ENCODE measurements at places on chromosomes 4 and X. TPM values are rescaled to one million over a fixed set of nuclear protein-coding genes. Genes with fewer than 3 reads are reported as not detected.

The RENBP gene
- 4.6 TPM for total RNA-seq

The USP17L28 gene
- total RNA-seq, result not detected

The WAS gene
- total RNA-seq, result 84.0 TPM

DNA sequence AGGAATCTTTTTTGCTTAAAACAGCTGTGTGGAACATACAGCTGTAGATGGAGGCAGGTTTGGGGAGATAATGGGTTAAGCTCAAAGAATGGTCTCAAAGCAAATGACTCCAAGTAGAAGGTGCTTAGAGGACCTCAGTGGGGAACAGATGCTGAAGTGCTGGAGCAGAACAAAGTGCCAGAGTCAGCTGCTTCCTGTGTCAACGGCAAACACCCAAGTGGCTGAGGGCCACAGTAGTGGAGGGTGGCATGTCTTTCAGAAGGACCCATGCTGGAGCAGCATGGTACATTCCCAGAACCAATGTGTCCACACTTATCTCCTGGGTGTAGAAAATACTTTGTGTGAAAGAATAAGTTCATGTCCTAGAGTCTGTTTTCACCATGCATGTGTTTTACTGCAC, 197.5 kb downstream of the CCNG2 start:
- H3K4me3 ChIP-seq, result no peak overlapping the region
- no peaks in the 10 kb centered on the region for H3K36me3 ChIP-seq
- H3K27me3 ChIP-seq, result no peaks in the 10 kb centered on the region
- no peak overlapping the region for H3K27ac ChIP-seq

DNA sequence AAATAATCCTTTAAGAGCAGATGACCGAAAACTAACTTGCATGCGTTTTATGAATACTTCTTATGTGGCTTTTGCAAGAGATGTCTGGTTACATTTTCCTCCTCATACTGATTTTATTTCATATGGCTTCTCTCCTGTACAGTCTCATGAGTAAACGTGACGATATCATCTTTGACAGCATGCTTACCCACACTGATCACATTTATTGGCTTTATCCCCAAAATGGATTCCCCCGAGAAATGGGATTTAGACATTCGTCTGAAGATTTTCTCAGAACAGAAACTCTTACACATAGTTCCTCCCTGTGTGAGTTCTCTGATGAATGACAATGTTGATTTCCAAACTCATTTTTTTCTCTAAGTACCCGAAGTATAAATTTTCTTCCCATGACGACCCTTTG, 939.7 kb upstream of the LCORL start:
- no peak overlapping the region for H3K4me3 ChIP-seq
- H3K36me3 ChIP-seq, result no peaks in the 10 kb centered on the region
- DNase-seq, result no peak
- no peaks in the 10 kb centered on the region for H3K27me3 ChIP-seq

- H3K27me3 ChIP-seq, result no peaks in the 10 kb centered on the region
- no peaks in the 10 kb centered on the region for H3K36me3 ChIP-seq
- H3K4me3 ChIP-seq, result no peak overlapping the region
- no peaks in the 10 kb centered on the region for H3K4me1 ChIP-seq
- no peak overlapping the region for H3K27ac ChIP-seq
These were observed 523.1 kb downstream of the IQCM start for GRCh38 chr4:149292425-149293007.

- no peak overlapping the region for H3K4me3 ChIP-seq
- H3K36me3 ChIP-seq, result no peaks in the 10 kb centered on the region
- peaks cover 76% of the 10 kb centered on the region for H3K4me1 ChIP-seq
- no peak overlapping the region for H3K27ac ChIP-seq
- DNase-seq, result no peak
- H3K27me3 ChIP-seq, result no peaks in the 10 kb centered on the region
These were observed 37.6 kb downstream of the SEPTIN11 start for GRCh38 chr4:76987153-76987591.

GRCh38 chr4:187726485-187726884, 269.1 kb upstream of the ZFP42 start:
- no peaks in the 10 kb centered on the region for H3K4me1 ChIP-seq
- H3K27me3 ChIP-seq, result no peaks in the 10 kb centered on the region
- no peaks in the 10 kb centered on the region for H3K36me3 ChIP-seq
- no peak for DNase-seq
- H3K27ac ChIP-seq, result no peak overlapping the region

DNA sequence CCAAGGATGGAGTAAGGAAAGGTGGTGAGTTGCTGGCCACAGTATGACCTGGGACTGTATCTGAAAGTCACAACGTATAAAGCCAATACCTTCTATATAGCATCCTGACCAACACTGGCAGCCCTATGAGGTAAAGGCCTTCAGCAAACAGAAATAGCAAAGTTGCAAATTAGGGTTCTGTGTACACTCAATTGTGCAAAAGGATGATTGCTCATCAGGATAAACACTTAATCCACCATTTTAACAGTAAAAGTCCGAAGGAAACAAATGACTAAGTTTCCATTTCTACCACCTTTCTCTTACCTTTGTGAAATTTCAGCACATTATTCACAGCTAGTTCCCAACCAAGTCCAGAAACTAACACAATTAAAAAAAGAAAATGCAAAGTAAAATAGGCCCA, 1.4 kb upstream of the FNIP2 start:
- no peak overlapping the region for H3K27ac ChIP-seq
- no peaks in the 10 kb centered on the region for H3K36me3 ChIP-seq
- no peak for DNase-seq
- no peak overlapping the region for H3K4me3 ChIP-seq
- no peaks in the 10 kb centered on the region for H3K27me3 ChIP-seq
- H3K4me1 ChIP-seq, result peaks cover 14% of the 10 kb centered on the region

GRCh38 chr4:120725639-120726580, 196.6 kb downstream of the PRDM5 start:
- no peaks in the 10 kb centered on the region for H3K27me3 ChIP-seq
- H3K36me3 ChIP-seq, result no peaks in the 10 kb centered on the region
- no peaks in the 10 kb centered on the region for H3K4me1 ChIP-seq
- H3K4me3 ChIP-seq, result no peak overlapping the region

DNA sequence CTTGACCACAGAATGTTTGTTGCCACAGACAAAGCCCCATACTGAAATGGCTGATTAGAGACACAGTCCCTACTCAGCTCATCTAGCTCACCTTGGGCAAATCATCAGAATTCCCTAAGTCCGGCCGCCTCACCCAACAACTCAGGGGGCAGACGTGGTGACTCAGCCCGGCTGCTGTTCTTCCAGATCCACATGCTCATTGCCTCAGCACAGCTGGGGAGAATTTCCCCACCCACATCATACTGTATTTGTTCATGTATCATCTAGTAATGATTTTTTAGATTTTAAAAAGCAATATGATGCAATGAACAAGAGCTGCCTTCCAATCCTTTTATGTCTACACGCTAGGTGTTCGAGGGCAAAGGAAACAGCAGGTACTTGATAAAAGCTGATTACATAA, 333.8 kb upstream of the TENM3 start:
- no peak overlapping the region for H3K27ac ChIP-seq
- H3K36me3 ChIP-seq, result no peaks in the 10 kb centered on the region
- no peaks in the 10 kb centered on the region for H3K27me3 ChIP-seq
- H3K4me3 ChIP-seq, result no peak overlapping the region
- no peak for DNase-seq
- H3K4me1 ChIP-seq, result no peaks in the 10 kb centered on the region

DNA sequence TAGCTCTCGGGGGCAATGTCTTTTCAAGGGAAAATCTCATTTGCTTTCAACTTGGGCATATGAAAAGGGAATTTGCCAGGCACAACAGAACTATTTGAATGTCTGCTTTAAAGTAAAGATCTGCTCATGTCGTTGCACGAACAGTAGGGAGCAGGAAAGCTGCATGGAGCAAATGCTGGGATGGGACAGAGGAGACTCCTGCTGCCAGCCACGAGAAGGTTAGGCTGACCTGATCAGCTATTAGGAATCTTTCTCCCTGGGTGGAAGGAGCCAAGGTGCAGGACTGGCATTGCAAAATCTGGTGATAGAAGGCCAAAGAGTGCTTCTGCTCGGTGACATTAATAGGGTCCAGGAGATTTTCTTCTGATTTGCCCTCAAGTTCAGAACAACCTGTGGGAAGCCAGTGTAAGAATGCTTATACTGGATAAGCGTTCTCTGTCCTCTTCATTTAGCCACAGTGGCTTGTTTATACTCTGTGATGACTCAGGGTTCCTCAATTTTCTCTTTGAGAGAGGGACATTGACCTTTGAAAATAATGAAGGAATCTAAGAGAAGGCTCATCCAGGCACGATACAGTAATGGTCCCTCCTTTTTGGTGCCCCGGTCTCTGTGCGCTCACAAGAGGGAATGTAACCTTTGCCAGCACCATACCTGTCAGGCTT, 22.9 kb downstream of the FHL1 start:
- H3K36me3 ChIP-seq, result no peaks in the 10 kb centered on the region
- no peak overlapping the region for H3K4me3 ChIP-seq
- no peak for DNase-seq
- no peak overlapping the region for H3K27ac ChIP-seq
- H3K27me3 ChIP-seq, result no peaks in the 10 kb centered on the region

DNA sequence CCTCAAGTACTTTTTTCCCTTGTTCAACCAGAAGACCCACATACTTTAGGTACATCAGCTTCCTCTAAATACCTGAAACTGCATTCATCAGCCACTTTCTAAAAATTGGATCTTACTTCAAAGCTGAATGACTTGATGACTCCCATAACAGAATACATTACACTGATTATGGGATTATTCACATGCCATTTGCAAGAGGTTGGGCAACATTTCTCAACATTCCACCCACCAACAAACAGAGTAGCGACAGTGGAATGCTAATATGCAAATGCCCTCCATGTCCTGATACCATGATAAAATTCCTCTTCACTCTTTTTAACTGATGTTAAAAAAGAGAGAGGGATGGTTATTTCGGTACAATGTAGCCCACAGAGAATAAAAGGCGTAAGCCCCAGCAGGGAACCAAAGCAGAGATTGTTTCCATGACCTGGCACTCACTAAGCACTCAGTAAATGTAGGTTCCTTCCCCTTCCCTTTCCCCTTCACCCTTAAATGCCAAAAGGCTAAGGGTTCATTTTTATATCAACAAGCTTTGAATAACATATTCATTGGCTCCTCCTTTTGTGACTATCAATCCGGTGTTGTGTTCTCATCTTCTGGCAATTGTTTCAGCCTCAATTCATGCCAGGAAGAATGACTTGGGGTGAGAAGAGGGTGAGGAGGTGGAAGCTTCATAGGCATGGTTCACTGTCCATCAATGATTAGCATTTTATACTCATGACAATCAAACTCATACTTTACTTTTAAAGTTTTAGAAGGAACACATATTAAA, 317.2 kb downstream of the DHX15 start:
- H3K36me3 ChIP-seq, result no peaks in the 10 kb centered on the region
- no peaks in the 10 kb centered on the region for H3K27me3 ChIP-seq
- DNase-seq, result no peak
- H3K27ac ChIP-seq, result no peak overlapping the region

DNA sequence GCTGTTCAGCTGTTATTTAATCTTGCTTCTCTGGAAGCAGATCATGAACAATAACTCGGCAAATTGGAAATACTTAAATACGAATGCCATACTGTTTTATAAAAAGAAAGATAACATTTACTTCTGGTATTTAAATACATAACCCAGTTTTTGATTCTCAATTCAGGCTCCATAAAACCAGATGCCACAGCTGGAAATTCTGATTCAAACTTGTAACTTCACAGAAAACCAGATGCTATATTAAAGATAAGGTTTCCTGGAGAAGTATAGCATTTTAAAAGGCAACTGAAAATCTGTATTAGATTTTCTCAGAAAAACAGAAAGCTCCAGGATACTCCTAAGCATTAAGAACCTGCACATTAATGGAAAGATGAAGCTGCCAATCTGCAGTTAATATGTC, 40.2 kb downstream of the STX18 start:
- no peaks in the 10 kb centered on the region for H3K36me3 ChIP-seq
- no peak overlapping the region for H3K4me3 ChIP-seq
- peaks cover 10% of the 10 kb centered on the region for H3K4me1 ChIP-seq
- H3K27ac ChIP-seq, result no peak overlapping the region
- no peak for DNase-seq

- no peaks in the 10 kb centered on the region for H3K27me3 ChIP-seq
- no peaks in the 10 kb centered on the region for H3K4me1 ChIP-seq
- H3K36me3 ChIP-seq, result no peaks in the 10 kb centered on the region
- no peak for DNase-seq
These were observed 107.2 kb upstream of the LIMCH1 start for GRCh38 chr4:41430792-41431191.

GRCh38 chr4:185203486-185204237, at the start of gene CFAP97:
TSS of gene CFAP97 (minus strand) at chr4:185204000. CDS start at chr4:185191196, 12,804 bp downstream.
- peak within 1 kb of the TSS; percentile 93 for H3K27ac ChIP-seq
- H3K36me3 ChIP-seq, result no peaks in the 10 kb centered on the region
- H3K4me3 ChIP-seq, result peak within 1 kb of the TSS; percentile 90

DNA sequence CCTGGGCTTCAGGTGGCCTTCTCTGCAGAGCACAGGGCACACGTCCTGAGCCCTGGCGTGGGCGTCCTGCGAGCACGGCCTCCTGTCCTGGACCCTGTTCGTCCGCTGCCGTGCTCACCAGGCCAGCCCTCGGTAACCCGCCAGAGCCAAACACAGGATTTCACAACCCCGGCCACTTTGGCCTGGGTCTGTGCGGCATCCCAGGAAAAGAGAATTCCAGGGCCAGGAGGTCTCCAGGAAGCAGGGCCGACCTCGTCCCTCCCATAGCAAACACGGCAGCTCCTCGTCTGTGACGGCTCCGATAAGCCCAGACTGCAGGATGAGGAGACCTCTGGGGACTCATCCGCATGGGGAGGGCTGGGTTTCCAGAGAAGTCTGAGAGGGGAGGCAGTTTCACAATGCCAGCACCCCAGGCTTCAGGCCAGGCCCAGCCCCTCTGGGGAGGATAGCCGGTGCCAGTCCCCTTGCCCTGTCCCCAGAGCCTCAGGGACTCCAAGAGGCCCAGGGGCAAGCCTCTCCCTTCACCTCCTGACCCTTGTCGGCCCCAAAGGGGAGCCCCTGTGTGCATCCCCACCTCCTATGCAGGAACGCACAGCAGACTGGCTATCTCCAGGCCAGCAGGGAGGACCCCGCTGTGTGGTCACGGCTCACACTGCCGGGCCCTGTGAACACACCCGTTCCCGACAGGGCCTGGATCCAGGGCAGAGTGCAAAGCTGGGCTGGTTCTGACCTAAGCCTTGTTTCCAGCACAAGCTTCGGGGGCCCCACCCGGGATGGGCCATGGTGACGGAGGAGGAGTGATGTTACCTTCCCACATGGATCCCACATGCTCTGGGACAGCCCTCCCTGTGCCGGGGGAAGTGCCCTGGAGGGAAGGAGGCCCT, 22.3 kb upstream of the HTRA3 start:
- no peaks in the 10 kb centered on the region for H3K36me3 ChIP-seq
- H3K4me1 ChIP-seq, result peaks cover 4% of the 10 kb centered on the region
- no peak for DNase-seq
- H3K27ac ChIP-seq, result no peak overlapping the region
- H3K27me3 ChIP-seq, result no peaks in the 10 kb centered on the region
- H3K4me3 ChIP-seq, result no peak overlapping the region
